ENCODE measurements at places on chromosomes 3 and 15.

DNA sequence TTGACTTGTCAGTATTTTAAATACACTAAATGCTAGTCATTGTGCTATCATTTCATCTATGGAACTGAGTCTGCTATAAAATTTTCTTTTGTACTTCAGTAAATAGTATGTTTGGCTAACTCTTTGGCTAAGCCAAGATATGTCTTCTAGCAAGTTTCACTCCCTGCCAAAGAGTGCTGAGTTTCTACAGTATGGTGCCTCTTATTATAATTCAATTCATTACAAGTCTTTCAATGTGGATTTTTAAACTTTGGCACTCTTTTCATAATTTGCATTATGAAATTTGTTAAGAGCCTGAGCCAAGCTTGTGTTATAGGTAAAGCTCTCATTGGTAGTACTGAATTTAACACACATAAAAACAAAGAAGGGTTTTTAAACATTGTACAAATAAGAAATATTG lies 24.4 kb downstream of the MORC1 start:
- ATAC-seq: no peak

GRCh38 chr15:81297147-81297572 lies 26.8 kb downstream of the STARD5 start:
- peak; percentile 42 for ATAC-seq

DNA sequence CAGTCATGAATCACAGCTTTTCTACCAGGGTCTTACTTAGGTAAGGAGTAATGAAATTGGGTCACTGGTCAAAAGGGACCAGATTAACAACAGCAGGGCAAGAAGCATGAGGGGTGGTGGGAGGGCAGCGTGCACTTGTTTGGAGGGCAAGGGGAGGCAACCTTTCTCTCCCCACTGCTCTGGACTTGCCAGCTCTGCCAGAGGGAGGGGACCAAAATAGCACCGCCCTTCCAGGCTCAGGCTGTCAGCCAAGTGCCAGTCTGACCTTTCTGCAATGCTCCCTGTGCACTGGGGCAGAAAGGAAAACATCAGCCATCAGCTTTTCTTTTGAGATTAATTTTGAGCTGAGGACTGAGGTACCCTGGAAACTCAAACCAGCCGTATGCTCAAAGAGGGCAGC lies 4.5 kb upstream of the ULK3 start:
- ATAC-seq: no peak

DNA sequence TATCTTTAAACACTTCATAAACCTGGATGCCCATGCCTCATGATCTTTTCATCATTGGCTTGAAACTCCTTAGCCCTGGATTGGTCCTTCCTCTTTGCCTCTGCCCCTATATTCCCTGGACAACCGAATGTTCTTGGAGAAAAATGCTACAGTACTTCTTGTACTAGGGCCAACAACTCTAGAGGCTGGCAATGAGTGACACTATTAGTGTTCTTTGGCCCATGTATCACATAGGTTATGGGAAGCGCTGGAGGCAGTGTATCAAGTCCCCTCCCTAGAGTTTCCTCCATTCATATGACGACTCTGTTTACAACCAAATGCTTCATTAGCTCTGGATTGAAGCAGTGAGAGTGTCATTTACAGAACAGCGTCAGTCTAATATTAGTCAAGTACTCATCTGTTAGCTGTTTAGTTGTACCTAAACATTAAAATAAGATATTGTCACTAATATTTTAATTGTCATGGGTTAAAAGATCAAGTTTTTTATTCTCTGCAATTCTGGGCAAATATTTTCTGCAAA lies 66.4 kb upstream of the MYO5C start:
- no peak for ATAC-seq

DNA sequence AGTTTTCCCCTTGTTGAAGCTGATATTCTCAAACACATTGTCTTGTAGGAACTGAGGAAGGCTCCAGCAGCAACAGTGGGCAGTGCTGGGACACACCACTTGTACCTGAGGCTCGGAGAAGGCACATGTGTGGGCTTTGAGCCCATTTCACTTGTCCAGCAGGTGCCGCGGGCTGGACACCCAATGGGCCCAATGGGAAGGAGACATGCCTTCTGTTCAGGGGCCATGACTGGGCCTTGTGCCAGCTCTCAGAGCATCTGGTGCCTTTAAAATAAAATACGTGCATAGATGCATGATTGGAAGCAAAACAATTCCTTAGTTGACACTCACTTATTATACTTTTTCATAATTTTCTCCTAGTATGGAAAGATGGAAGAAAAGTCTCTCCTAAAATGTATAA lies 334.2 kb downstream of the KLF13 start:
- no peak for ATAC-seq

DNA sequence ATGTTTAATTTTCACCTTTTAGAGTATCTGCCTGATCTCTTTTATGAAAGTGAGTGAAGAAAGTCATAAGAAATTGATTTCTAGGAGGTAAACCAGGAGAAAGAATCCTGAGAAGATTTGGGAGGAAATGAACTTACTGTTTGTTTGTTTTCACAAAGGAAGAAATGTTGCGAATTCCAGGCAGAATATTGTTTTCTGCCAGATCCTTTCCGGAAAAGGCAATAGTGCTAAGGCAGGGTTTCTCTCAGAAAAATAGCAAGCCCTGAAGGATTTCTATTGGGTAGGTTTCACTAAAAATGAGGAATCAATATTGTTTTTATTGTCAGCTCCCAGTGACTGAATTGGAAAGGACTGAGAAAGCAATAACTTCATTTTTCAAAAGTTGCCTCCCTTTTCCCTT lies 85.7 kb upstream of the TGFBR2 start:
- no peak for ATAC-seq

- ATAC-seq: no peak
These were observed 66.9 kb downstream of the PPM1L start for GRCh38 chr3:160822936-160823335.

GRCh38 chr3:140399871-140400270 lies 278.0 kb upstream of the TRIM42 start:
- ATAC-seq: no peak

DNA sequence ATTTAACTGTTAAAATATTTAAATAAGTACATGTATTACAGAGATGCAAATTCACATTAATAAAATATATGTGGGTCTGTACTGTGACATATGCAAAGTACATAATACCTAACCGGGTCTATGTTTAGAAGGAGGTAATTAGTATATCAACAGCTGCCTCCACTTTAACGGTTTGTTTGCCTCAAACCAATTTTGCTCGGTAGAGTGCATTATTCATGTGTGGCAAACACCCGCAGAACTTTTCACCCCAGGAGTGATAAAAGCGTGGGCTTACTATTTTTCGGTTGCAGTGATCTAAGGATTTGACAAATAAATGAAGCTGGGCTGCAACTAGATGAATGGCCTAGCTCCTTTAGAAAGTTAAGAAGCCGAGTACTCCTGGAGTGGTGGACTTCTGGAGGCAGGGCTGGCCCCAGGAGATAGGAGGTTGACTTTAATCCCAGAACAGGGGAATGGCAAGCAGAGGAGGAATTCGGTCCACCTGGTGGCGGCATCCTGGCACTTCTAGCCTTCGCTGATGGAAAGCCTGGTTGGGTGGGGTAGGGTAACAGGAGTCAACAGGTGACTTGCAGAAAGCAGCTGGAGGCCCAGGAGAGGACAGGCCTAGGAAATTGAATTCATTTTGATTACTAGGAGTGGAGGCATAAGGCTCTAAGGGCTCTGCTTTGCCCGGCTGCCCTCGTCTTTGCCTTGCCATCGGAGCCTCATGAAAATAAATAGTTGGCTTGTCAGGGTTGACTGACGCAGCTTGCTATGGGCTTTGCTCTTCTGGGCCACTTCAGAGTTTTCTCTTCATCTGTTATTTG lies 2.4 kb downstream of the SLCO3A1 start:
- no peak for ATAC-seq

DNA sequence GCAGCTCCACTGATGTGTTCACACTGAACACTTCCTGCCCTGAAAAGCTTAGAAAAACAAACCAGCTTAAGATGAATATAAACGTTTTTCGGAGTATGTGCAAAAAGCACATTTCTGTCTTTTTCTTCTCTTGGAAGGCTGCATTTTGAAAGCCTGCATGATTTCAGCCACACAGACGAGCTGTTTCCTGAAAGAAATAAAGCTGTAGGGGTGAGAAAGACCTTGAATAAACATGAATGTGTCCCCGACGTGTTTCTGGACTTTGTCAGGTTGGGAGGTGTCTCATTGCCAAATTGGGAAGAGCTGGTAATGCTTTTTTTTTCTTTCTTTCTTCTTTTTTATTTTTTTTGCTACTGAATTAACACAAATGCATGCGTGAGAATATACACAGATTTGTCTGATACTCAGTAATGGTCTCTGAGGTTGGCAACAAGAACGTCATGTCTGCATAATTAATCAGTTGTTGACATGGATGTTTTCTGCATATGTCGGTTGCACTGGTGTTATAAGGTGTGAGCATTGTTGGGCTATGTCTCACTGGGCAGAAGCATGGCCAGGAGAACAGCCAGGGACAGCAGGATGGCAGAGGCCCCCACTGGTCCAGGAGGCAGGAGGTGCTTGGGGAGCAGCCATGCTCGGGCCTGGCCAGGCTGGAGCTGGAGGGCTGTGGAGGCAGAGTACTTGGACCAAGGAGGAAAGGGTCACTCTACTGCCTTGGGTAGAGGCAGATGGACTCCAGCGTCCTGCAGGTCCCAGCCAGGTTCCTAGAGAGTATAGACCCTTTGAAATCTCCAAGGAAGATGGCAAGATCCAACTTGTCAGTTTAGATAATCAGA lies 39.0 kb downstream of the ADAMTSL3 start:
- ATAC-seq: no peak

- ATAC-seq: peak; percentile 83
These were observed 63.7 kb downstream of the ATP8B4 start for GRCh38 chr15:50055332-50055731.

- no peak for ATAC-seq
These were observed 23.7 kb downstream of the HDC start for GRCh38 chr15:50241684-50242450.

DNA sequence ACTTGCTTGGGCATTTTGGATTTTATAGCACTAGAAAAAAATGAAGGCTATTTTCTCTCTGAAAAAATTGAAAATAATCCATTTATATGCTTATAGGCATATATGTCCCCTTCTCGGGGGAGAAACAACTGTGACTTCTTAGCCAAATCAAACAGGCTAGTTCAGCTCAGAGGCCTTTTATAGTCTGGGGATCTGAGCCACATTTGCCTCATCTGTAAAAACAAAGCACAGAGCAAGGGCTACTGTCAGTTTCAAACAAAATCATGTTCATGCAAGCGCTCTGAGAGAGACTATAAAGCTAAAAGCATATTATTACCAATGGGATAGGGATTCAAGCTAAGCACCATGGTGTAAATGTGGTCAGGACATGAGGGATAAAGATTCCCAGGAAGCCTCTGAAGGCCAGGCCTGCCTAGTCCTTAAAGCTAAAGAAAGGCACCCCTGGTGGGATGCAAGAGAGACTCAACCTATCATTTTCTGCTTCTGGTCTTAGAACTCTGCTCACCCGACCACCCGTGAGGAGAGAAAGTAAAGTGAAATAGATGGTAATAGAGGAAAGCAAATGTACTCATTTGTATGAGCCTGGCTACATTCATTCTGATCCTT lies 51.0 kb upstream of the IL12A start:
- no peak for ATAC-seq

DNA sequence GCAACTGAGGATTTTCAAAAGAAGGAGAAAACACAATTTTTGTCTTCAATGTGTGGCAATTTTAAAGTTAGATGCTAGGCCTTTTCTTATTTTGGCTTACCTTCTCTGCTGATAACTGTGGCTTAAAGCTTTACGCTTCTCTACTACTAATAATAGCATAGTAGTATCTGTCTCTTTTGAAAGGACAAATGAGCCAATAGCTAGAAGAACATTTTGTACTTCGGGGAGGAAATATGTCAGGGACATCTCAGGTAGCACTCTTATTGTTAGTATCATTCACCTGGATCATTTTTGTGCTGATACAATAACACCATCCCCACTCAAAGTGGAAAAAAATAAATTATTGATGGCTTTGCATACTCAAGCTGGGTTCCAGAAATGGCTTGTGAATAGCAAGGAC lies 586.1 kb upstream of the TBL1XR1 start:
- ATAC-seq: no peak

- ATAC-seq: no peak
These were observed 466.9 kb downstream of the NAALADL2 start for GRCh38 chr3:175326041-175326440.

GRCh38 chr3:49725906-49726681 lies 2.3 kb upstream of the GMPPB start:
- no peak for ATAC-seq
